ENCODE measurements at places on chromosomes 5 and 9.

- DNase-seq = no peak
These were observed 38.1 kb downstream of the MAP1B start for GRCh38 chr5:72145348-72145747.

GRCh38 chr5:167614294-167615021, 677.0 kb upstream of the WWC1 start:
- no peak for DNase-seq

GRCh38 chr9:125820100-125820804, 73.1 kb downstream of the PBX3 start:
- no peak for DNase-seq

DNA sequence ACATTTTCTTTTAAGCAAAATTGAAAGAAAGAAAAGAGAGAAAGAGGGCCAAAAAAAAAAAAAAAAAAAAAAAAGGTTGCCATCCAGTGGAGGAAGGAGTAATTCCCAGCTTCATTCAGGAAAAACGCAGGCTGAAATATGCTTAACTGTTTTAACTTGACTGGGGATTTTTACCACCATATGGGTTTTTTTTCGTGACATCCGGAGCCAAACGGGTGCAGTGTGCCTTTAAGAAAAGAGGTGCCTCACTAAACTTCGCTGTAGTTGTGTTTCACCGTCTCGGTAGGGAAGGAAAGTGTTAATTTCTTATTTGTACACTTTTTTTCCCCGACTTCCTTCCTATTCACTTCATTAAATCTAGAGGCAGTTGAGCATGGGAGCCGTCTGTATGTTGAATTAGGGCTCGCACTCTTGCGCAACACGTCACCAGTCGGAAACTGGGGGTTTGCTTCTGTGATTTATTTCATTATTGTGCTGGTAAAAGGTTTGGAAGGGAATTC, 143.0 kb downstream of the SMARCA2 start:
- DNase-seq = no peak

GRCh38 chr5:548256-548655, 24.0 kb upstream of the SLC9A3 start:
- DNase-seq = no peak

DNA sequence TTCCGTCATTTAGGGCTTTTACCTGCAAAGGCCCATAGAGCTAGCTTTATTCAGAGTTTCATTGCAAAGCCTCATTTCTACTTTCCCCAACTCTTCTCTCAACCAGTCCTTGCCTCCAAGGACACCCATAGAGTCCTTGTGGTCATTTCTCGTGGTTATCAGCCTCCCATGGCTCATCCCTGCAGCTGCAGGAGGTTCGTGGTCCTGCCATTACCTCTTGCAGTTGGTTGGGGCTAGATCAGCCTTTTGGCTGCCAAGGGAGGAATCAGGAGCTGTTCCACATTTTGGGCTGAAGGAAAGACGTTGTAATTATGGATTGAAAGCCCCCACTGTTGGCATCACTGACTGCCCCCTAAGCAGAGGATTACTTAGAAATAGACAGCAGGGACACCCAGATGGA, 231.0 kb downstream of the MAN2A1 start:
- no peak for DNase-seq

DNA sequence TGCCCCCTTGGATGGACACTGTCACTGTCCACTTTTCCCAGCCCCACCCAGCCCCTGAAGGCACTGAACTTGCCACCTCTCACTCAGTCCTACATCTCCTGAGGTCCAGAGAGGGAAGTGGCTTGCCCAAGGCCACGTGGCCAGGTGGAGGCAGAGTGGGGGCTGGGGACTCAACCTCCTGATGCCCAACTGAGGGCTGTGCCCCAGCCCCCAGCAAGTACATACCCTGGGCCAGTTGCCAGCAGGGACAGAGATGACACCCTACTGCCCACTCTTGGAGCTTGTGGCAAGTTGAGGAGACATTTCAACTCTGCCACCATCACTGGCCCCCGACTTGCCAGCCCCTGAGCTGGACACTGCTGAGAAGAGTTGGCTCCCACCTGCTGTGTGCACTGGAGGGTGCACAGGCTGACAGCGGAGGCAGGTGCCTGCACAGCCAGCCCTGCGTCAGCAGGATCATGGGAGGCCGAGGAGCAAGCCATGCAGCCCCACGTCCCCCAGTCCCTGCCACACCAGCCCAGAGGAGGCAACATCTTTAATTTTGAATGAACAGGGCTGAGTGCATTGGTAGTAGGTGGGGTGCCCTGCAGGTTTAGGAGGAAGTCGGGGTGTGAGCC, 39.4 kb downstream of the UNC5A start:
- no peak for DNase-seq

- no peak for DNase-seq
These were observed 51.7 kb downstream of the LPAR1 start for GRCh38 chr9:110986529-110986928.

- no peak for DNase-seq
These were observed 398.9 kb downstream of the EFNA5 start for GRCh38 chr5:107271682-107272350.

GRCh38 chr5:132098151-132098594, 24.6 kb downstream of the CSF2 start:
- DNase-seq = no peak

DNA sequence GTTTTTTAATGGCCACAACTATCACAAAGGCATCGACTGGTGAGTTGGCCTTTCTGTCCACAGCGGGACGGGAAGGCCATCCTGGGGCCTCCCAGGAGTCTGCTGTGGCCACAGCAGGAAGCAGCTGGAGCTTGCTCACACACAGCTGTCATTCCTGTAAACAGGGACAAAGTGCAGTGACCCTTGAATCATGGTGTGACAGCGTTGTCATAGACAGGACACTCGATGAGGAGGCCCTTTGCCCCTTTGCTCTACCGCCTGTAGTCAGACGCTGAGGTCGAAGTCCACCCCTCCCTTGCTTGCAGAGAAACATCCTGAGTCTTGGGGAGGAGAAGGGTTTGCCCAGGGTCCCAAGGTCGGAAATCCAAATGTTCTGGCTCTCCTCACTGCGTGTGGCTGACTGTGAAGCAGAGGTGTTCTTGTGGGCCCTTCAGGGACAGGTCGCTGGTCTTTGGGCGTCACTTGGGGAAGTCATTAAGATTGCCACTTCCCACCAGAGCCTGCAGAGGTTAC, 35.1 kb downstream of the NDST1 start:
- no peak for DNase-seq

GRCh38 chr5:162274679-162275078, 207.1 kb downstream of the GABRG2 start:
- no peak for DNase-seq

DNA sequence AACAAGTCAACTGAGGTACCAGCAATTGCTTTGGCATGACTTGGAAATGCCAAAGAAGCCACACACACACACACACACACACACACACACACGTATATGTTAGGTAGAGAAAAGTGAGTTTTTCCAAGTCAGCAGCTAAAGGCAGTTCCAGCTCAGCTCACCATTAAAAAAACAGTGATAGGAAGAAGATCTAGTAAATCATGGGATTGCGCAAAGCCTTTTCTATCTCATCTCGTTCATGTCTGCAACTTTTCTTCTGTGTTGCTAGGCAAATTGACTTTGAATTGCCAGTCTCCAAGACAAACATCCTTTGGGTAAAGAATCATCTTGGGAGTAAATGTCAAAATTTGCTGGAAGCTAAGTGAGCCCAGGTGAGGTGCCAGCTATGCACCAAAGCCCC, 500.1 kb downstream of the ENC1 start:
- no peak for DNase-seq

DNA sequence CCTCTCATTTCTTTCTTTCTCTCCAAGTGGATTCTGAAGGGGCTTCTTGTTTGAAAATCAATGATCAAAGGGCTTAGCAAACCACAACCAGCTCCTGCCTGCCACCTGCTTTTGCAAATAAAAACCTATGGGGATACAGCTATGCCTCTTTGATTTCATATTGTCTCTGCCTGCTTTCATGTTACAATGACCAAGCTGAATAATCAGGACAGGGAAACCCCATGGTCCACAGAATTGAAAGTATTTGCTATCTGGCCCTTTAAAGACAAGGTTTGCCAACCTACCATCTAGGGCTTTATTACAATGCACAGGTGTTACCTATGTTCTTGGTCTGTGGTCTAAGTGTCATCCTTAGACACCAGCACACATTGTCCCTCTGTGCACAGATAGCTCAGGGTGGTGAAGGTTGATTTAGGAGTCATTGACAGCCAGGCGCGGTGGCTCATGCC, 28.8 kb upstream of the PLIN2 start:
- no peak for DNase-seq

DNA sequence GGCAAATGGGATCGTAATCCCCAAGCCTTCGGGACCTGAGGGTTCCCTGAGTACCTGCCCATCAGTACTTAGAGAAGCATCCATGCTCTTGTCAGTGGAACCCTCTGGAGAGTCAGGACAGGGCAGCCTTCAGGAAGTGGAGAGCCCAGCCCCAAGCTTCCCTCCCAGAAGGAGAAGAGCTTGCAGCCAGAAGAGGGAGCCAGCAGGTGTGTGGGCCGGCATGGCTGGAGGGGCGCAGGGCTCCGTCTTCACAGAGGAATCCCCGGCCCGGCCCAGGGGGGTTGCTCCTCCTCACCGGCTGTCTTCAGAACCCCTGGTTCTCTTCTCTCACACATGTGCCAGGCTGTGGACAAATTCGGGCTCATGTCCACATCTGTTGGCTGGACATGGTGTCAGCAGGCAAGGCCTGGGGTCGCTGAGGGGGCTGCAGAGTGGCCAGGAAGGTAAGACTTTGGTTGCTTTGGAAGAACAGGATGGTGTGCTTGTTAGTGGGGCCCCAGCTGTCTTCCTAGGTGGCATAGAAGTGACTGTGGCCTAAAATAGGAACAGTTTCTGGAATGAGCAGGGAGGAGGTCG, 58.9 kb upstream of the RXRA start:
- no peak for DNase-seq

DNA sequence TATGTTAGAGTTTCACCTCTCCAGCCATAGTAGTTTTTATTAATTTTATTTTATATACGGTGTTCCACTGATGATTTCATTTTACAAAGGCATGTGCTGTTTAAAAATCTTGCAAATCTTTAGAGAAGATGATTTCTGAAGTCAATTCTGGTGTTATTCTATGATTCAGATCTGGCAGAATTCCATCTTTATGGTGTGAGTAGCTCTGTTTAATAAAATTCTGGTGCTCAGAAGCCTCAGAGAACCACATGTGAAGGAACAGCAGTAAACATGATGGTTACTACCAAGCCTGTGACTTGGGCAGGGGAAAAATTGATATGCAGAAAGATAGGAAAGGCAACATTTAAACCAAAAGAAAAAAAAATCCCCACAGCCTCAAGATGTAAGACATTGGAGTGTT, 299.7 kb downstream of the NPR3 start:
- no peak for DNase-seq

DNA sequence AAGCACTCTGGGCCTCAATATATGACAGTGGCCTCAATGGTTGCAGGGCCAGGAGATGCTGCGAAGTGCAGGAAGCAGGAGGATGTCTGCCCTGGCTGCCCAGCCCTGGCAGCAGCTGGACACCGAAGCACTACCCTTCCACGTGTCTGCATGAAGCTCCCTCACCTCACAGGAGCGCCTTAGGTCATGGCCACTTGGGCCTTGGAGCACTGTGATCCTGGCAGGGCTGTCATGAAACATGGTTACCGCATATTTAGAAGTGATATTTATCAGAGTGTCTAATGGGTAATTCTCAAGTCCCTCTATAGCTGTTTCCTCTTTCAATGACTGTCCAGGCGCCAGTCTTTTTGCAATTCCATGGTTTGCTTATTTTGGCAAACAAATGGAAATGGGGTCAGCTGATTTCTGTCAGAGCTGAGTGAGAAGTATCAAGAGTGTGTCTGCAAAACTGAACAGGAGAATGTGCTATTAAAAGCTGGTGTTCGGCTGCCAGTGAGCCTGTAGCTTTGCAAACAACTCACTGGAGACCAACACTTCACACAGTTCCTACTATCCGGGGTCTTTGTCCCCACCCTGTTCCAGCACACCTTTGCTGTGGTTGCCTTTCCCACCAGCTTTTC, 285.9 kb downstream of the KIF4B start:
- DNase-seq = no peak

DNA sequence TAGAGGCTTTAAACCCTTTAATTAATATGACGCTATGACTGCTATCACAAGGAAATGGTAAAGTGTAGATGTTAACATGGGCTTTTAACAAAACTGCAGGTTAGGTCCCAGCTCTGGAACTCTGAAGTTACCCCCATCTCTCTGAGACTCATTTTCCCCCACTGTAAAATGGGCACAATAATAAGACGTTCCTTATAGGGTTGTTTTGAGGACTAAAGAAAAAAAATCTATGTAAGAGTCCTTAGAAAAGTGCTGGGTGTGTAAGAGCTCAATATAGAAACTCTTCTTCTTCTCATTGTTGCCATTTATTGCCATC, 45.8 kb upstream of the STK32A start:
- no peak for DNase-seq

DNA sequence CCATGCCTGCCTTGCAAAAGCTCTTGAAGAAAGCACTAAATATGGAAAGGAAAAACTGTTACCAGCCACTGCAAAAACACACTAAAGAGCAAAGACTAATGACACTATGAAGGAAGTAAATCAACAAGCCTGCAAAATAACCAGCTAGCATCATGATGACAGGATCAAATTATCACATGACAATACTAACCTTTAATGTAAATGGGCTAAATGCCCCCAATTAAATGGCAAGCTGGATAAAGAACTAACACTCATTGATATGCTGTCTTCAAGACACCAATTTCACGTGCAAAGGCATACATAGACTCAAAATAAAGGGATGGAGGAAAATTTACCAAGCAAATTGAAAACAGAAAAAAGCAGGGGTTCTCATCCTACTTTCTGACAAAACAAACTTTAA, 231.8 kb upstream of the RGMB start:
- no peak for DNase-seq

DNA sequence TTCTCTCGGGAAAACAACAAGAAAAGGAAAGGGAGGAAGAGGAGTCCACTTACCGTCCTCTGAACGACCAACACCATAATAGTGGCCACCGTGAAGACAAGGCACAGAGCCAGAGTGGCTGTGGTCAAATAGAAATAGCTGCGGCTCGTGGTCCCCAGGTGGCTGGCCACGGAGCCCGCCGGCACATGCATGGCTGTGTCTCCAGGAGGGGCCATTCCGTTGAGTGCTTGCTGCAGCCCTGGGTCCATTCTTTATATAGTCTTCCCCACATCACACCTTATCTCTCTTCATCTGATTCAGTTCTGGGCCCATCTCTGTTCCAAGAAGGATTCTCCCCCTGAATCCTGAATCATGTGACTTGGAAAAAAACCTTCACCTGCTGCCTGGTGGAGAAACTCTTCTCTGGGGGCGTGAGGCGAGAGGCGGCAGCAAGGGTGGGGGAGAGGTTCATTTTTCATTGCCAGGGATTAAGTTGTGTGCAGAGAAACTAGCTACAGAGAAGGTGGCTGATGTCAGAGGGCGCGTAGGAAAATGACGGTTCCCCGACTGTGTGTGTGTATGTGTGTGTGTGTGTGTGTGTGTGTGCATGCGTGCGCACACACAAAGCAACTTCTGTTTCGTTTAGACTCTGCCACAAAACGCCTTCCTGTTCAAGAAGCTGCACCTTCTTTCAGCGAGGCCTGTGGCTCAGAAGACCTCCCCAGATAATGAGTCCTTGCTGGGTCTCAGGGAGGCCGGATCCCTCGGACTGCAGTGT, at the start of gene TNFSF8:
Gene TNFSF8, minus strand, starts transcription at position 536 of the 757 bp plus-strand sequence. Its CDS starts 288 bp downstream, at position 248.
- no peak for DNase-seq

Measured in SW 1271 (cell line).